ENCODE measurements at places on chromosomes 5 and 9. TPM values are rescaled to one million over a fixed set of nuclear protein-coding genes. Genes with fewer than 3 reads are reported as not detected.

TXNDC8 gene
- total RNA-seq: not detected

WDR38 gene
- total RNA-seq: not detected

ELL2 gene
- 132 TPM for total RNA-seq

PCDHB6 gene
- not detected for total RNA-seq

SLC4A9 gene
- 0.07 TPM for total RNA-seq

CDH9 gene
- total RNA-seq: not detected

LCN15 gene
- total RNA-seq: not detected

CNTNAP3 gene
- 7.2 TPM for total RNA-seq

PPP3R2 gene
- not detected for total RNA-seq

RANBP17 gene
- 5.5 TPM for total RNA-seq

MSX2 gene
- 0.21 TPM for total RNA-seq

SKIC3 gene
- total RNA-seq: 132 TPM
